Hepatic stellate cell (primary cell): ENCODE measurements at places on chromosomes 13 and 19.
A peak's percentile ranks its signal among the peaks of the same experiment; 100 is the strongest.

- no peak for DNase-seq
Measured at GRCh38 chr19:9149997-9150396, 9.8 kb downstream of the ZNF317 start.

DNA sequence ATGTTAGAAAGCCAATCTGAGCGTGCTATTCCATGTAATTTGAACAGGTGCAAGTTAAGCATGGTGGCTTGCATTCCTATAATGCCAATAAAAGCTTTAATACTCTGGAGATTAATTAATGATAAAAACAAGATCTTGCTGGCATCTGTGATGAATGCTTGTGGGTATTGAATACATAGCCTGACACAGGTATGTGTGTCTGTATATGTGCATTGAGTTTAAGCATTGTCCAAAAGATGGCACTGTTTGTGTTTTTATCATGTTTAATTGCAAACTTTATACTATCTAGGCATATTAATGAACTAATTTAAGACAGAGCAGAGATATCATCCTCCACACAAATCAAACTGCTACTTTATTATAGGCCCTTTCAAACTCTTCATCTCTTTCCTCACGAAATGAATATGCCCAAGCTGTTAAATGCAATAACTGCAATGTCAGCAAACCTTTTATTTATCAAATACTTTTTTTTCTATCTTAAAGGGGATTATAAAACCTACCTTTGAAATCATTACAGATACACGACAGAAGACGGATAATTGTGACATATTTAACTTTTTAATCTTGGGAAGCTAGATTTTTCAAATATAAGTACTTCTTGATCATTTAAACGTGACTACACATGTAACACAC, 86.5 kb downstream of the TNFSF11 start:
- DNase-seq = no peak

- DNase-seq = peak; percentile 61
Measured at GRCh38 chr19:16001481-16002312, 52.9 kb downstream of the OR10H4 start.

DNA sequence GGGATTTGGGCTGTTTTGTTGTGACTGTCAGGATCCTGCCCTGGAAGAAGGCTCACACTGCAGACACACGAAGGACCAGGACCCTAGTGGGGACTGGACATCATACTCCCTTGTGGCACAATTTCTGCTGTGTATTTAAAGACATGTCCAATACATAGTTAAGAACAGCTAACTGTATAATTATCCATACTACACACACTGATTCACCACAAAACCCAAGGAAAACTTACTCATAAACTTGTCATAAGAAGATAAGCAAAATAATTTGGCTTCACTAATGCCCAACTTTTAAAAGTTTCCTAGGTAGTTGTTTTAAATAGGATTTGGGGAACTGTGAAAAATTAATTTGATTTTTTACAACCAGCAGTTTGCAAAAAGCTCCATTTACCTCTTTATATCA, 46.1 kb downstream of the LATS2 start:
- DNase-seq = no peak

DNA sequence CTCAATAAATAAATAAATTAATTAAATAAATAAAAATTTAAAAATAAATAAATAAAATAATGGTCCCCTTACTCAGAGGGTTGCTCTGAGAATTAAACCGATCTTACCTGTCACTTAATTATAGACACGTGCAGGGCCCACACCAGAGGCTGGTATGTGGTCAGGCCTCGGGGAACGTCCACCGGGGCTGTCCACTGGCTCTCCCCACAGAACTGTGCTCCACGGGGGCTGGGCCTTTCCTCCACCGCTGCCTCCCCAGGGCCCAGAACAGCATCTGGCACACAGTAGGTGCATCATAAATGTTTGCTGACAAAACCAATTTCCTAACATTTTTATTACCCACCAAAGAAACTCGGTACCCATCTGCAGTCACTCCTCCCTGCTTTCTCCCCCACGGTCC, 69.2 kb downstream of the CEBPG start:
- no peak for DNase-seq

- no peak for DNase-seq
Measured at GRCh38 chr13:90276216-90276615, 1071.3 kb upstream of the MIR17HG start.

GRCh38 chr19:36418287-36419001, at the start of gene ZFP82:
Gene ZFP82, minus strand, starts transcription at chr19:36418644. Its CDS starts 8,855 bp downstream, at chr19:36409789.
- DNase-seq = peak; percentile 91

DNA sequence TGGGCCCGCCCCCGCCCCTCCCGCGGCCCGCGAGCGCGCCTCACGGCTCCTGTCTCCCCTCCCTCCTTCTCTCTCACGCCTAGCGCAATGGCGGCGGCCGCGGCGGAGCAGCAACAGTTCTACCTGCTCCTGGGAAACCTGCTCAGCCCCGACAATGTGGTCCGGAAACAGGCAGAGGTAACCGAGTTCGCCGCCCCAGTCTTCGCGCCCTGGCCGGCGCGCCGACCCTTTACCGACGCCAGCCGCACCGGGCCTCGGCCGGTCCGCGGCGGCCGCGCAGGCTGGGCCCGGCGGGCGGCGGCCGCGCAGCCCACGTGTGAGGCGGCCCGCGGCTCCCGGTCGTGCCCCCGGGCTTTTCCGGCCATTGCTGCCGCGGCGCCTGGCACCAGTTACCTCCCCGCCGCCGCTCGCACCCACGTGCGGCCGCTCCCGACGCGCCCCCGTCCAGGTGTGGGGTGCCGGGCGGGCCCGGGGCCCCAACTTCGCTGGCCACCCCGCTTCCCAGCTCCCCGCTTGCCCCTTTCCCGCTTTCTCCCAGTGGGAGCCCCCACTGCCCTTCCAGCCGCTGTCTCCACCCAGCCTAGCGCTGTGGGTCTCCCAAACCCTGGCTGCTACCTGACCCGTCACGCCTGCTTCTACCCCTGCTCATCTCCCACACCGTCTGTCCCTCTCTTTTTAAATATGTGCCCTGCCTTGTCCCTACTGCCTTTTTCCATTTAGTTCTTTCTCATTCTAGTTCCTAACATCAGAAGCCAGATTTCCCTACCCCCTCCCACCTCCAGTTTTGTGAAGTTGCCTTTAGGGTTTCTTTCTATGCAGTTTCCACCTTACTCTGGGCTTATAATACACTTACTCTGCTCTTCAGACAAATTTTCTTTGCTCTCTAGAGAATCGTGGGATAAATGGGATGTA, 23.4 kb downstream of the IPO5 start:
- peak; percentile 43 for DNase-seq
